NCI-H69 (cell line): ENCODE measurements at places on chromosomes 12 and 14.
A peak's percentile ranks its signal among the peaks of the same experiment; 100 is the strongest.

GRCh38 chr14:99731547-99732435 lies 47.7 kb downstream of the CYP46A1 start:
- DNase-seq = no peak

- DNase-seq = peak; percentile 76
Measured at GRCh38 chr14:52124791-52125684, 56.2 kb upstream of the NID2 start.

DNA sequence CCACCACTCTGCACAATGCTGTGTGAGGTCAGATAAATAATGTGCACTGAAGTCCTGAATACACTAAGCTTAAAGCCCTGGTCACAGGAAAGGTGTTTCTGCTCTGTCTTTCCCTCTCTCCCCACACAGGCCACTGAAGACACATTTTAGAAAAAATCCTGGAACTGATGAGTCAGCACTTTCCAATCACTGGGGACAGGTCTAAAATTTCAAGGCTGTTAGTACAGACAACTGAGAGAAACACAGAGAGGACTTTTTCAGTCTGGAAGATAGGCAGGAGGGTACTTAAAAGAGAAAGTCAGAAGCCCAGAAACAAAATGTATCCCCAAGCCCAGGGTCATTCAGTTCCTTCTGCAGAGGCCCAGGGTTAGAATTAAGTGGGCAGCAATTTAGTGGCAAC lies 333.9 kb upstream of the CCDC196 start:
- no peak for DNase-seq

DNA sequence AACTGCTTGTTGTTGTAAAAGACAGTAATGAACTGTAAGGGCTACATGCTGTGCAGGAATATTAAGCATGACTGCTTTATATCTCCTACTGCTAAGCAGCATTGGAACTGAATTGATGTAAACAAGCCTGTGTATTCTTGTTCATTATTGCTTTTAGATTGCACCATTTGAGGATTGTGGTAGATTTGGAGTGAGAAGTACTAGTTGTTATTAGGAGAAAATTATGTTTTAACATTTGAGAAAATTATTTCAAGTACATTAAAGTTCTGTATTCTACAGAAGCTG lies 212.7 kb downstream of the ERC1 start:
- peak; percentile 49 for DNase-seq

DNA sequence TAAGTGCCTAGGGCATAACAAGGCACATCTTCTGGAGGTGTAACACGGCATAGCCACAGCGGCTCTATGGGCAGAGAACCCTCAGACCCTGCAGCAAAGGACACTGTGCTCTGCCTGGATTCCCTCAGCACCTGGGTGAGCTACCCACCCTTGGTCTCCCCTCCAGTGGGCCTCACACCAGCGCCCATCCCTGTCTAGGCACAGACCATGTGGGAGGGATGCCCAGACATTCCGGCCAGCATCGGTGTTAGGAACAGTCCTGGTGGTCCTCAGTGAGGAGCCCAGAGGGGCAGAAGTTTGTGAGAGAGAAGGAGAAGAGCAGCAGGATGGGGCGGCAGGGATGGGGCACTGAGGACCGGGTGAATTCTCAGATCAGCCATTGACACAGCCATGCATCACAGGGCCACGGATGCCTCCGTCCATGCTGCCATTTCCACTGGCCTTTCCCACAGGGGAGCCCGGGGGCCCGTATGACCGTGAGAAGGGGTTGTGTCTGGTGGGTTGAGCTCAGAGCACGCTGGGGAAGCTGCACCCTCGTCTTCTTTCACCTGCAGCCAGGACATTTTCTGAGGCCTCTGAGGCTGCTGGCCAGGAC lies 282.7 kb upstream of the SFSWAP start:
- no peak for DNase-seq

GRCh38 chr14:25006961-25007795 lies 42.8 kb downstream of the STXBP6 start:
- DNase-seq = peak; percentile 51

DNA sequence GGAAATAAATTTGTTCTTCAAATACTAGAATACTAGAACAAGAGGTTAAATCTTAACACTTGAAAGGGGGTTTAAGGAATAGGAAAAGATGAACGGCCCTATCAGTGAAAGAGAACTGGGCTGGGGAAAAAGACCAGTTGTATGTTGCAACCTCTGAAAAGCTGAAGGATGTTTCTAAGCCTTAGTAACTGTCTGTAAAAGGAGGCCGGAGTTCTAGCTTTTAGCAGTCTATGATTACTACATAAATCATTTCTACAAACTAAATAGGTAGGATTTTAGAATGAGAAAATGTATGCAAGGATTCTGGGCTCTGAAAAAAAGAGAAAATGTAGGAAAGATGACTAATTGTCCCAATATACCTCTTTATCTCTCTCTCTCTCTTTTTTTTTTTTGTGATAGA lies 4.9 kb downstream of the CERS5 start:
- DNase-seq = no peak

GRCh38 chr12:48187916-48188695 lies 4.7 kb downstream of the CCDC184 start:
- no peak for DNase-seq

DNA sequence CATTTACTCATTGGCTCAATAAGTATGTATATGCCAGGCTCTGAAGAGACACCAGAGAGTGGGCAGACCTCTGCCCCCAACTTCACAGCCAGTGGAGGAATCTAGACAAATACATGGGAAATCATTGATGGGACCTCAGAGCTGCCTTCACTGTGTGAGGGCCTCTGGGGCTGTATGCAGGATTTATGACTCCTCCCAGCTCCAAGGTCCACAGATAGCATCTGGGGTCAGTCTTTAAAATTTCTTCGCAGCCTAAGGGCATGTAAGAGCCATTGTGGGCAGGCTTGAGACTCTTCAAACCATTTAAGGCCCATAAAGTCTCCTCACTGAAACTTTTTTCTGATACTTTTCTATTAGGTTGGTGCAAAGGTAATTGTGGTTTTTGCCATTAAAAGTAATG lies 125.5 kb downstream of the SPTSSA start:
- no peak for DNase-seq

DNA sequence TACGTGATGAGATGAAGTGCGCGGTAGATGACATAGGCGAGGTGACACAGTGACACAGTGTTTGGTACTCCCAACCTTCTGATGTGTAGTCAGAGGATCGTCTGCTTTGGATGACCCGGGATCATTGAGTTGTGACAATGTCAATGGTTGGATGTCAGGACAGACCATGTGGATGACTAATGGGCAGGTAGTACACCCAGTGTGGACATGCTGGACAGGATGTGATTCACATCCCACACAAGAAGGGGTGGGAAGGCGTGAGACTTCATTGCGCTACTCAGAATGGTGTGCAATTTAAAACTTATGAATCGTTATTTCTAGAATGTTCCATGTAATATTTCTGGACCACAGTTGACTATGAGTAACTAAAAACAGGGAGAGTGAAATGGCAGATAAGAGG lies 23.8 kb downstream of the MAP3K9 start:
- DNase-seq = no peak

GRCh38 chr12:57079821-57080220 lies 1.2 kb upstream of the NEMP1 start:
- DNase-seq = no peak

DNA sequence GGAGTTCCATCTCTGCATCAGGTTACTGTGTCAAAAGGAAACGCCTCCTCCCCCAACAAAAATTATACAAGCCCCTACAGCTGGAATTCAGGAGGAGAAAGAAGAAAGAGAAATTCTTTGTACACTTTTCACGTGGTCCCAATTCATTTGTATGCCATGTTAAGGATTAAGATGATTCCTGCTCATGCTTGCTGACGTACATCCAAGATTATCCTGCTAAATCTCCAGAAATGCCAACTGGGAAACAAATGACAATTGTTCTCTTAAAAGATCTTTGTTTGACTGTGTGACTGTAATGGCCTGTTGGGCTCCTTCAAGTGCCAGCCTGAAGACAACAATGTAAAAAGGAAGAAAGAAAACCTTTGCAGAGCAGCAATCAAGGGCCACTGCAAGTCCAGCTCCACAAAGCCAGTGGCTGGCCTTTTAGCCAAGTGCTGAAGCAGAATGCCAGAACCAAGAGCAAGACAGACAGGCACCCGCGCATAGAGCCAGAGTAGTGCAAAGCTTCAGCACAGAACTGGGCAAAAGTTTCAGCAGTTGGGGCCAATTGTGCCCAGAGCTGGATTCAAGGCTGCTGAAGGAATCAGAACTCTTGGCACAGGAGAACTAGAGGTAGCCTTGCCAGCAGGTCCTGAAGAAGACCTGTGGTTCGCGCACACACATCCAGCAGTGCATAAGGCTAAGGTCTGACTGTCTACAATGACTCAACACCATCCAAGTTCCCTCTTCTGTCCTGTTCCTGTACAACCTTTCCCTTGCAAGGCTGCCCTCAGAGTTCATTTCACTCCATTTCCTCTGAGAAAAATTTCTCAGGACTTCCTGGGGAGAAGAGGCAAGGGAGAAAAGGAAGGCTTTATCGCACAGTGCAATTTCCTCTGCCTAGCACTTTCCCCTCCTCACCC lies 209.7 kb upstream of the BMP4 start:
- no peak for DNase-seq

DNA sequence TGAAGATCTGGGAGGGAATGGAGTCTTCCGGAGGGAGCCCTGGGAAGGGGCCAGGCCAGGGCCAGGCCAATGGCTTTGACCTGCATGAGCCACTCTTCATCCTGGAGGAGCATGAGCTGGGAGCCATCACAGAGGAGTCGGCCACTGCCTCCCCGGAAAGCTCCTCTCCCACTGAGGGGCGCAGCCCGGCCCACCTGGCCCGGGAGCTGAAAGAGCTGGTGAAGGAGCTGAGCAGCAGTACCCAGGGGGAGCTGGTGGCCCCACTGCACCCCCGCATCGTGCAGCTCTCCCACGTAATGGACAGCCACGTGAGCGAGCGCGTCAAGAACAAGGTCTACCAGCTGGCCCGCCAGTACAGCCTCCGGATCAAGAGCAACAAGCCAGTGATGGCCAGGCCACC lies 37.7 kb downstream of the PLEKHG3 start:
- no peak for DNase-seq

DNA sequence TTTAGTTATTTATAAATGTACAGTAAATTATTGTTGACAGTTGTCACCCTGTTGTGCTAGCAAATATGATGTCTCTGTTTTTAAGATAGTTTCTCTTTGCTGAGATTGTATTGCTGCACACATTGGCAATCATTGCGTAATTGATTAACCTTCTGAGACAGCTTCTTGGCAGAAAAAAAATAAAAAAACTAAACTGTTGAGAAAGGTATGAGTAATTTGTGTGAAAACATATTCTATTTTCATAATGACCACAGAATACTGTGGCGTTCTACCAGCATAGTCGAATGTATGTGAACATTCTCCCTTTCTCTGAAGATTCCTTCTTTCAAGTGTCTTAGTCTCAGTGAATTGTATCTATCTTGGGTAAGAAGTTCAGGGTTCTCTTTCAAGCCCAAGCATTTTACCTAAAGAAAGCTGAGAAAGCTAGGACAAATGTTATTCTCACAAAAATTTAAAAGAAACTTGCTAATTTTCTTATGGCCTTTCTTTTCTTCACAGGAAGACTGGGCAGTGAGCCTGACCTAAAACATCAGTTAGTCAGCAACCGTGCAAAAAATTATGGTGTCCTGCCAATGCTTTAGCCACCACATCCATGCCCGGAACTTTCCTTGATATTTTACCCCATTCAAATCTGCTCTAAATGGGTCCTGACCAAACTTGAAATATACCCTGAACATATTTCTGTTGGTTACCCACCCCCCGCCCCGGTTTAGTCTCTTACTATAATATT lies 69.0 kb upstream of the REP15 start:
- no peak for DNase-seq

- DNase-seq = no peak
Measured at GRCh38 chr14:75699331-75699730, 38.3 kb downstream of the TTLL5 start.

DNA sequence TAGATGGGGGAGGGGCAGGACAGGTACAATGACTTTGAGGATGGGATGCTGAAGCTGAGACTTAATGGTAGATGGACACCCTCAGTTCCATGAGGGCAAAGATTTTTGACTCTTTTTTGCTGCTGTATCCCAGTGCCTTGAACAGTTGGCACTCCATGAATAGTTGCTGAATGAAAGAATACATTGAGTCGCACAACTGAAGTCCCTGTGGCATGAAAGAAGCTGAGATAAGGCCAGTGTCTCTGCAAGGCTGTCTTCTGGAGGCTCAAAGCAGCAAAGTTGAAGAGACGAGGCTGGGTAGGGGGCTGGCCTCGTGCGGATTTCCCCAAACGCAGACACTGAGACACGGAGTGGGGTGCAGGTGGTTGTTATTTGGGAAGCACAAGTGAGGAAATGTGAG lies 179.3 kb downstream of the ADCK1 start:
- no peak for DNase-seq

- DNase-seq = no peak
Measured at GRCh38 chr12:108289350-108290161, 49.6 kb downstream of the CMKLR1 start.

- no peak for DNase-seq
Measured at GRCh38 chr12:77189458-77189857, 124.1 kb upstream of the E2F7 start.

- peak; percentile 44 for DNase-seq
Measured at GRCh38 chr12:130557886-130558765, 158.0 kb downstream of the RIMBP2 start.

DNA sequence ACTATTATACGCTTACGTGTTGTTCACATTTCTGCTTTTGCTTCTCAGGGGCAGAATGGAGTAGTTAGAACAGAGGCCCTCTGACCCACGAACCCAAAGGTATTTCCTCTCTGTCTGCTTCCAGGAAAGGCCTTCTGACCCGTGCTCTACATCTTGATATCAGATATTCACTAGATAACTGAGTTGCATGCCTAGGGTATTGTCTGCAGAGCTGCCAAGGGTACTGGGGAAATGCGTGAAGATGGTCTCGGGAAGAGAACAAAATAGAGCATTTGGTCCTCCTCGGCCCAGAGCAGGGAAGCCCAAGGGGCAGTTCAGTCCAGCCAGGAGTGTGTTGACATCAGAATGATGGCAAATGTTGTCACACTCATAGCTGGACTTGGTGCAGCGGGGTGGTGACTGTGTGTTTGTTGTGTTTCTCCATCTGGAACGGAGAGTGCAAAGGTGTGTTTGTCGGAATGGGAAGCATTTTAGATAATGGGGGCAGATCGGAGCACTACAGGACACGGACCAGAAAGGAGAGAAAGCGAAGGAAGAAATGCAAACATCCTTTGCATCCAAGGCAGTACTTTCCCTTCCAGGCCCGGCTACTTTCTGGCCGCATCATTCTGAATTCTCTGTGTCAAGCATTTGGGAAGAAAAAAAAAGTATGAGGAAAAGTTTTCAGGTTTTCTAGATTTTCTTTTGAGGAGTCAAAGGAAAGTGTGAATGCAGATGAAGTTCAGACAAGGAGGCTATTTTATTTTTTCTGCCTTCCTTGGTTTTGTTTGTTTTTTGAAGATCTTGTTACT lies 8.1 kb downstream of the GLT1D1 start:
- no peak for DNase-seq

DNA sequence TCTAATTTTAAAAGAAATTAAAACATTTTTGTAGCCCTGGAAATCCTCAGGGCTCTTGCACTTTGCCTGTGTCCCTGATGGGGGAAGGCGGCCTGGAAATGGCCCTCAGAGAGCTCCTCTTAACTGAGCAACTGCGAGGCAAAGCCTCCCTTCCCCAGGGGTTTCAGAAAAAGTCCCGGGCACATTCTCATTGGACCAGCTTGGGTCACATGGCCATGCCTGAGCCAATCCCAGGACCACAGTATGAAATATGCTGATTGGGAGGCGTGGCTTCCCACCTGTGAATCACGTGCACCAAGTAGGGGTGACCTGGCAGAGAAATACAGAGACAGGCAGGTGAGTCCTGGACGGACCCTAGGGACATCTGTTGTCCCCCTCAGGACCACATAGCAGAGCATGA lies 90.4 kb upstream of the SFSWAP start:
- DNase-seq = no peak
